ENCODE measurements at places on chromosomes 2 and 18.

DNA sequence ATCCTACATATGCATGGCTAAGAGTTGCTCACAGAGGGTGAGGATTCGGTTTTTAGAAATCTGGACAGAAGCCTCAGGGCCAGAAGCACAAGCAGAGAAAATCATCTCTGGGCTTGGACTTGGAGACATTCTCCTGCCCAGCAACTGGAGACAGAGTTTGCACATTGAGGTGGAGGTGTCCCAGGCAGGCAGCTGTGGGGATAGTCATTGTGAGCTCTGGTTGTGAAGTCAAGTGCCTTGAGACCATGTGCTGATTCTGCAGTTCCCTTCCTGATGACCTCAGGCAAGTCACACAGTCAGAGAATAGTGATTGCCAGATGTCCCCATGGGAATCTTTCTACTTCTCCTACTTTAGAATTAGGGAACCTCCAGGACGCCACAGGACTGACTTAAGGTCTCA lies 108.4 kb upstream of the LDAH start:
- no peak for DNase-seq

- no peak for DNase-seq
These were observed 682 bp upstream of the SCLY start for GRCh38 chr2:238060096-238060541.

DNA sequence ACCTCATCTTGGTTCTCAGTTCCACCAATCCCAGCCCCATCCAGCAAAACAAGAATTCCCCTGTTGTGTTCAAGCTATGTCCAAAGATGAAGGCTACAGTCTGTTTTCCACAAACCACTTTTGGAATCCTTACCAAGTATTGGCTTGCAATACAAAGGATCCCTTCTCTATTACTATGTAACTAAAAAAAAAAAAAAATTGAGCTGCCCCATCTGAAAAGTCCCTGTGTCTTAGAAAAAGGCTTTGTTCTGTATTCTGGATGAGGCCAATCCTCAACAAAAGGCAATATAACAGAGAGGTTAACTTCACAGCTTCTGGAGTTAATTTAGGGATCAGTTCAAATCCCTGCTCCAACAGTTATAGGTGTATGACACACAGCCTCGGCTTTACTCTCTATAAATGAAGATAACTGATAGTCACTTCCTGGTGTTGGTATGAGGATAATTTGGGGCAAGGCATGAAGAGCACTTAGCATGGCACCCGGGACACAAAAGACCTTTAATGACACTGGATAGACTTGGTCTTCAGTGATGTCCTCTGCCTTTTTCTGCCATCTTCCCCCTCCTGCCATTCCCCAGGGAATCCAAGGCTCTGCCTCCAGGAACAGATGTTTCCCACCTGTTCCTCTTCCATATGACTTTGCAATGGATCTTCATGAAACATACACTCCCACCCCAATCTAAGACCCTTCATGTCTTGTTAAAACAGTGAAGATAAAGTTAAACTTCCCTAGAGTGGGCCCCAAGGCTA lies 61.2 kb upstream of the ATL2 start:
- no peak for DNase-seq

GRCh38 chr2:174760845-174761473 lies 3.3 kb downstream of the CHRNA1 start:
- no peak for DNase-seq

GRCh38 chr18:5975111-5976002 lies 80.0 kb upstream of the TMEM200C start:
- no peak for DNase-seq

GRCh38 chr18:7923105-7923504 lies 356.0 kb downstream of the PTPRM start:
- no peak for DNase-seq

- DNase-seq = no peak
These were observed 1624.1 kb upstream of the ZEB2 start for GRCh38 chr2:146143971-146144370.
